ENCODE measurements at places on chromosomes 4 and X.

GRCh38 chrX:118459494-118459893 is 36.1 kb upstream of the DOCK11 start:
- DNase-seq = peak; percentile 25

- DNase-seq = no peak
Observed at GRCh38 chrX:64580605-64581004, 185.4 kb upstream of the MTMR8 start.

DNA sequence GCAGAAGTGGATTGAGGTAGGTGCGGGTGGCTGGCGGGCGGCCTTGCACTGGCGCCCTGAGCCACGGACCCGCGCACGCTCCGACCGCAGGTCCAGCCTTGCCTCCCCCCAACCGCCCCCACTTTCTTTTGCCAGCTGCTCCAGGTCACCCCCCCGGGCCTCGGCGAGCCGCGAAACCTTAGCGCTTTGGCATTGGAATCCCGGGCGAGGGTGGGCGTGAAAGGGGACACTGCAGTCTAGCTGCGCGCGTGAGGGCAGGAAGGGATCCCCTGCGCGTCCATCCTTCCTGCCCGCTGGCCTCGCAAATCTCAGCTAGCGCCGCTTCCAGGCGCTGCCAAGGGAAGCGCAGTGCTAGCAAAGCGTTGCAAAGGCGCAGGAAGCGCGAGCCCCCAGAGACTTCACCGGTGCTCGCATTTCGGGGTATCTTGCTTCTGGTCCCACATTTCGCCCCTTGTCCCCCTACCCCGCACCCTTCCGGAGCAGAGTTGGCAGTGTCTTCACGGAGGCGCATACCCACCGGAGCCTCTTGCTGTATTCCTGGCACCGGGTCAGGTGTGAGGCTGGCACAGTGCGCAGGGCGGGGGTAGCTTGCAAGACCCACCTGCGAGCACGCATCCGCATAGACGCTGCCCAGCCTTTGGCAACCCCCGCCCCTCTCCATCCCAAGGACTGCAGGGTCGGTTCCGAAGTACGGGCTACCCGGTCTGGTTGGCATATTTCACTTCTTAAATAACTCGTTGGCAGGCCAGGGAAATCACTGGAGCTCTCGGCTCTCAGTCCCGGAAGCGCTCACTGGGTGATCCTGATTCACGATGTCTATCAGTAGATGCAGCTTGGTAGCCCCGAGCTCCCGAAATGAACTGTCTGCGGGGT is 104.4 kb downstream of the UCHL1 start:
- DNase-seq = no peak

DNA sequence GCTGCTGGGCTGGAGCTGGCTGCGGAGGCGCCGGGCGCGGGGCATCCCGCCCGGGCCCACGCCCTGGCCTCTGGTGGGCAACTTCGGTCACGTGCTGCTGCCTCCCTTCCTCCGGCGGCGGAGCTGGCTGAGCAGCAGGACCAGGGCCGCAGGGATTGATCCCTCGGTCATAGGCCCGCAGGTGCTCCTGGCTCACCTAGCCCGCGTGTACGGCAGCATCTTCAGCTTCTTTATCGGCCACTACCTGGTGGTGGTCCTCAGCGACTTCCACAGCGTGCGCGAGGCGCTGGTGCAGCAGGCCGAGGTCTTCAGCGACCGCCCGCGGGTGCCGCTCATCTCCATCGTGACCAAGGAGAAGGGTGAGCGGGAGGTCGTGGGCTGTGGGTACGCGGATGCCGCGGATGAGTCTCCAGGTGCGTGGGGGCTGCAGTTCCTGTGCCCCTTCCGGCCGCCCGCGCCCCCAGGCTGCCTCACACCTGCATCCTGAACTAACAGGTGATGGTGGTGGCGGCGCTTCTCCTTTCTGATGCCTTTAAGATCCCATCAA is 499 bp downstream of the CYP2U1 start:
- no peak for DNase-seq

- no peak for DNase-seq
Observed at GRCh38 chr4:41013746-41014145, 200.6 kb downstream of the APBB2 start.

GRCh38 chr4:69060651-69061308 is 35.5 kb upstream of the UGT2B7 start:
- no peak for DNase-seq

DNA sequence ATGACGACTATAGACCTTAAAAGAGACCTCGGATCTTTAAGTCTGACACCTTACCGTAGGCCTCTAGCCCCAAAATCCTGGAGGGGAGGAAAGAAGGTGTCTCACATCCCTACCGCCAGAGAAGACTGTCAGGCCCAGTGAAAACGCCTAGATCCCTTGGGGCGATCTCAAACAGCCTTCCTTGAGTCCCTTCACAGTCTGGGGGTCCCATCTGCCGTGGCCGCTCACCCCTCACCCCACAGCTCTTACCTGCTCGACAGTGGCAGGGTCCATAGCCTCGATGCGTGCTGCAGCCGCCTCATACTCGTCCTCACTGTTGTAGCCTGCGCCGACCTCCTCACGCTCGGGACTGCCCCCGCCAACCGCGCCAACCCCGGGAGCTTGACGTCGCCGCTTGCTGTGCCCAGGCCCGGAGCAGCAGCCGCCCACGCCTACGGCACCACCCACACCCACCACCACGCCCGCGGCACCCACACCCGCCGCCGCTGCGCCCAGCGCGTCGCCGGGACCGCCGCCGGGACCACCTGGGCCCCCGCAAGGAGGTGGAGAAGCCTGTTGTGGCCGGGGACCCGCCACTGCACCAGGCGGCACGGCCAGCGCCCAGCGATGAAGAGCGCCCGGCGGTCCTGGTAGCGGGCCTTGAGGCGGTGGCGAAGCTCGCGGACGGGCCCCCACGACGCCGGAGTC is 536 bp downstream of the OTUD5 start:
- DNase-seq = peak; percentile 26

GRCh38 chrX:53256446-53257041 is 24.8 kb downstream of the IQSEC2 start:
- no peak for DNase-seq

- DNase-seq = no peak
Observed at GRCh38 chrX:3268829-3269228, 77.6 kb downstream of the MXRA5 start.

GRCh38 chr4:138749303-138749702 is 266.3 kb upstream of the NOCT start:
- no peak for DNase-seq

GRCh38 chrX:38750551-38750950 is 50.7 kb upstream of the MID1IP1 start:
- no peak for DNase-seq

DNA sequence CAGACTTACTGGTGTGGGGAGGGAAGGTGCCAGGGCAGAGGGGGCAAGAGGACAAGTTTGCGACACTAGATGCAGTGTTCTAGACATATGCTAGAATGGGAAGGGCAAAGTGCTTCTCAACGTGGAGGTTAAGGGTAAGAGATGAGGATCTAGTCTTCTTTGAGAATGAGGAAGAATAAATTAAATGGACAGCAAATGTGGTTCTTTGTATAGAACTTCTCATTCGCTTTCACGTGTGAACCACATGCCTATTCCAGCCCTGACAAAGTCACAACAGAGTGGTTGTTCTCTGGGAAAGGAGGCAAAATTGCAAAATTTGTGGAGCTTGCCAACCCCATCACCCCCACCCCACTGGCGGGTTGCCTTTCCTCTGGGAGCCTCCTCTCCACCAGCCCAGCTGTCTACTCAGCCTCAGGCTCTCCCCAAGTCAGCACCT is 1.5 kb upstream of the ANXA5 start:
- peak; percentile 26 for DNase-seq

GRCh38 chrX:73214426-73215094 is at the start of gene NAP1L2:
TSS of gene NAP1L2 (minus strand) at chrX:73214851. CDS start at chrX:73214492, 359 bp downstream.
- DNase-seq = no peak

- DNase-seq = no peak
Observed at GRCh38 chr4:68404153-68404552, 43.1 kb upstream of the TMPRSS11E start.

DNA sequence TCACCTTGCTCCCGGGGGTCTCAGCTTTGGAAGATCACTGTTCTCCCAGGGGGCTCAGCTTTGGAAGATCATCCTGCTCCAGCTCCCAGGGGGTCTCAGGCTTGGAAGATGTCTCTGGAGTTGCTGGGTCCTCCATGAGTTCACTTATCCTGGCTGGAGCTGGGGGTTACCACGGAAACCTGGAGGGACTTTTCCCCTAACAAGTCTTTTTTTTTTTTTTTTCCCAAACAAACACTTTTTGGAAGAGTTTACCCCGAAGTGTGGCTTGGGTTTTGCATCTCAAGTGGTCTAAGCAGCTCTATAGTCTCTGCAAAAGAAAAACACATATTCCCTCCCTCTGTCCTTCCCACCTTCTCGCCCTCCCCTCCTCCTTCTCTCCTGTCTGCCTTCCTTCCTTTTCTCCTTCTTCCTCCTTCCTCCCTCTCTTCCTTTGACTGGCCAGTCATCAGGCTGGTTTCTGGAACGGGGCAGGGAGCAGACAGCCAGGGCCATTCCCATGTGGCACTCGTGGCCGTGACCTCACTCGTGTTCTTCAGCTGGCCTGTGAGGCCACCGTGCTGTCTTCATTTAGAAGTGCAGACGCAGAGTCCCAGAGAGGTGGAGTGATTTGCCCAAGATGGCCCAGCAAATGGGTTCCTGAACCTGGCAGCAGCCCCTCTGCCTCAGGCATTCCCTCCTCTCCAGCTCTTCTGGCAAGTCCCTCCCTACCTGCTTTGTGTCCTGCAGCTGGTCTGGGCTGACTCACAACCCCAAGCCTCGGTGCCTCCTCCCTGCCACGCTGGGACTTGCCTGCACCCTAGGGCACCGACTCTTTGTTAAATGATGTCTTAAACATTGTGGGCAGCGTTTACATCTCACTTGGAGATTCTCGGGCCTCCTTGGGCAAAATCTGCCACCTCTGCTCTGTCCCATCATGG is 25.9 kb upstream of the HMX1 start:
- no peak for DNase-seq

GRCh38 chr4:35993606-35994005 is 250.7 kb downstream of the ARAP2 start:
- no peak for DNase-seq

- DNase-seq = no peak
Observed at GRCh38 chr4:47451657-47452056, 11.8 kb downstream of the COMMD8 start.

DNA sequence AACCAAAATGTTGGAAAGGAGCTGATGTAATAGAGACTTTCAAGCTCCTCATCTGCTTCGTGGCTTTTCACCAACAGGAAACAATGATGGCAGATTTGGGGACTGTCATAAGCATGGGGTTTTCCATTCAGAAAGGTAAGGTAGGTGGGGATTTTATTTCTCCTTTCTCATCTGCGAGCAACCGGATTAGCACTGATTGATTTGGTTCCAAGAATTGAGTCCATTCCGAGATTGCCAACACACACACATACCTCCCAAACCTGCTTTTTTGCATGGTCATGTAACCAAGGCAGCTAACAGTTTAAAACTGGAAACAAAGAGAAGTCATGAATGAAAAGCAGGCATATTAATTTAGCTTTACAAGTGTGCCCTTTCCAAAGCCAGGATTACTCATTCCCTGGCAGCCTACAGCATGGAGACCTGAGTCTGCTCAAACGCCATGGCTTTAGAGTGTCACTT is 63.0 kb upstream of the LNX1 start:
- DNase-seq = no peak

DNA sequence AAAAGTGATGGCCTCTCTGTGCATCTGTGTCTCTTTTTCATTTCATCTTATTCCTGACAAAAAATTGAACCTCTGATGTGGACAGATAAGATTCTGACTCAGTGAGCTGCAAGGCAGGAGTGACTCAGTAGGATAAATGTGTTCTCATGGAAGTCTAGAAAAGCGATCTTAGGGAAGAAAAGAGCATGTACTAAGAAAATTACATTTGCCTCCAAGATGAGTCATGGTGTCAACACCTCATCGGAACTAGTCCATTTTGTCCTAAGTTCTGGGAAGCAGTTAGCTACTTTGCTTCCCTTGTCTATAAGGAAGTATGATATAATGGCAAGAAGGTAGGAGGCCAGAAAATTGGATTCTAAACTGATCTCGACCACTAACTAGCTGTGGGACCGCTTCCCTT is 83.5 kb upstream of the AFF2 start:
- peak; percentile 18 for DNase-seq

- no peak for DNase-seq
Observed at GRCh38 chr4:29047341-29048041, 1672.7 kb upstream of the PCDH7 start.

Data from inflammatory macrophage treated with lipopolysaccharide for 1 hour (primary cell).